Dermis microvascular lymphatic vessel endothelial cell (primary cell): ENCODE measurements at places on chromosomes 1 and 21. TPM values are rescaled to one million over a fixed set of nuclear protein-coding genes. Genes with fewer than 3 reads are reported as not detected.

DNA sequence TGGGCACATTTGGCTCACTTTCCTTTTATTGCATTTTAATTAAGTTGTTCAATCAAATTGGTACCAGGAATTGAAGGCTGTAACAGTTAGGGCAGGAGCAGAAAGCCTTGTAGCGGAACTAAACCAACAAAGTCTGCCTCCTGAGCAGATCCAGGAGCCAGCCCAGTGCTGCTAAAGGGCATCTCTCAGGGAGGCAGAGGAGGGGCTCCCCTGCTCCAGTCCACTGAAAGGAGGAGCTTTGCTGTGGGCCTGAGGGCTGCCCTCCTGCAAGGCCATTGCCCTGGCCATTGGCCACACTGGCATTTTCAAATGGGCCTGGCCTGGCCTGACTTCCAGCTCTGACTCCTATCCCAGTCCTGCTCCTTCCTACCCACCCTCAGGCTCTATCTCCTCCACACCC lies 3.7 kb upstream of the TRABD2B start:
- DNase-seq: no peak

DNA sequence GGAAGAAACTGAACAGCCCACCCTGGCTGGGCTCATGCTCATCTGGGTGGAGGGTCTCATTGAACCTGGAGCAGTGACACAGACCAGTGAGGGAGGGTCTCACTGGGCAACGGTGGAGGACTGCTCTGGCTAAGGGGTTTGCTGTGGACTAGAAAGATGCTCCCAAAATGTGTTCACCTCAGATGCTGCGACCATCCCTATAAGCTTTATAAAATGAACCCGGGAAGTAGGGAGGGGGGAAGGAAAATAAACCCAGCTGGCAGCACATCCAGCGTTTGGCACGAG lies 34.5 kb upstream of the LBR start:
- no peak for DNase-seq

DNA sequence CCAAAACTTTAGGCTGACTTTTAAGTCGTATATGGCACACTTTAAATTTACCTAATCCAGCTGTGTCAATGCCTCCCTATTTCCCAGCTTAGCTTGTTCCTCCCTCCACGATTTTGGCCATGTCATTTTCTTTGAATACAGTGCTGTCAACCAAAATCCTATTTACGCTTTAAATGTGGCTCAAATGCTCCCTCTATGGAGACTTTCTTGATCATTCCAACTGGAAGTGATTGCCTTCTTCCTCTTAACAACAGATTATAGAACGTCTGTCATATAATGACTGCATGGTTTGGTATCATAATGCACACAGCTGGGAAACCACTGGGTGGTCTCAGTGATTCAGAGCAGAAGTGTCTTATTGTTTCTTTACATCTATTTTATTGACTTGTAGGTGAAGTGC lies 18.9 kb upstream of the BATF3 start:
- DNase-seq: no peak

GRCh38 chr1:27672750-27673112 lies 739 bp upstream of the IFI6 start:
- no peak for DNase-seq

- DNase-seq: no peak
Measured at GRCh38 chr21:9008636-9009035, 1512.7 kb upstream of the TPTE start.

DNA sequence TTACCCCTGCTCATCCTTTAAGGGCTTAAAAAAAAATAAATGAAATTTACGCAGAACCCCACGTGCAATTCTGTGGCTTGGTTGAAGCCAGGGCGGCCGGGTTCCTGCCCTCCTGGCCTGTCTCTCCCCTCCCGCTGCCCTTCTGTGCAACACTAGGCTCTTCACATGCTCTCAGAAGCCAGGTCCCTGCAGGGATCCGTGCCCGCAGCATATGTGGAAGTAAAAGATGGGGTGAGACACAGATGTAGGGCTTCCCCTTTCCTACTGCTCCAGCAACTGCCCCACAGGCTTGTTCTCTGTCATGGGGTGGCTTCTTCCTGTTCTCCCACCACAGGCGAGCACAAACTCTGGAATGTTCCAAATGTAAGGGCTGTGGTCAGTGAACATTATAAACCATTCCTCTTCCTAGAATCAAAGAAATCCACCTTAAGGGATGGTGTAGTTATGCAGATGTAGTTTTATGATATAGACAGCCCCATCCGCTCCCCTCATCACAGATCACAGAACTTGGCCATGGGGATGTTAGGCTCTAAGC lies 535.4 kb downstream of the KIF26B start:
- no peak for DNase-seq

DNA sequence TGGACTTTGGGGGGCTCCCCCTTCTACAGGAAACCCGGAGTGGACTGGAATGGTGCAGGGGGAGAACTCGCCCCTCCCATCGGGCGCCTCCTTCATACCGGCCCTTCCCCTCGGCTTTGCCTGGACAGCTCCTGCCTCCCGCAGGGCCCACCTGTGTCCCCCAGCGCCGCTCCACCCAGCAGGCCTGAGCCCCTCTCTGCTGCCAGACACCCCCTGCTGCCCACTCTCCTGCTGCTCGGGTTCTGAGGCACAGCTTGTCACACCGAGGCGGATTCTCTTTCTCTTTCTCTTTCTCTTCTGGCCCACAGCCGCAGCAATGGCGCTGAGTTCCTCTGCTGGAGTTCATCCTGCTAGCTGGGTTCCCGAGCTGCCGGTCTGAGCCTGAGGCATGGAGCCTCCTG lies at the start of gene TNFRSF14:
Gene TNFRSF14, plus strand, starts transcription at position 95 of the 401 bp plus-strand sequence. Its CDS starts 294 bp downstream, at position 389.
- peak; percentile 55 for DNase-seq

- DNase-seq: no peak
Measured at GRCh38 chr1:80349218-80349617, 1342.7 kb upstream of the ADGRL4 start.

- DNase-seq: no peak
Measured at GRCh38 chr21:26810676-26811415, 34.4 kb downstream of the ADAMTS1 start.

GRCh38 chr21:46144464-46145070 lies 10.8 kb downstream of the FTCD start:
- no peak for DNase-seq

- no peak for DNase-seq
Measured at GRCh38 chr1:178973652-178974101, 52.0 kb upstream of the FAM20B start.

GRCh38 chr1:42955311-42956063 lies 3.2 kb downstream of the SLC2A1 start:
- DNase-seq: no peak

DNA sequence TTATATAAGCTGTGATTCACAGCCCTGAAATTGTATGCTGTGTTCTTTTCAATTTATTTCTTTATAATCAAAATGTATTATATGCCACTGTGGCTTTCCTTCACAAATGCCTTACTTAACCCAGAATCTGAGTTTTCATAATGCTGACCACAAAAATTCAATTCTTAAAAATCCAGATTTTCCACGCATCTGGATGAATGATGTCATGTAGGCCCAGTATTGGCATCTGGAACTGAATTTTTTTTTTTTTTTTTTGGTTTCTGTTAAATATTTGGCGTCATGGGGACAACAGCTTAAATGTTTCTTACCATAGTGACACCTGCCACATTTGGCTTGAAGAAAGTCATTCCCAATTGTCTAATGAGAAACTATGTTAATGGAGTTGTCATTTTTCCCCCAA lies 296.8 kb downstream of the TM2D1 start:
- no peak for DNase-seq

DNA sequence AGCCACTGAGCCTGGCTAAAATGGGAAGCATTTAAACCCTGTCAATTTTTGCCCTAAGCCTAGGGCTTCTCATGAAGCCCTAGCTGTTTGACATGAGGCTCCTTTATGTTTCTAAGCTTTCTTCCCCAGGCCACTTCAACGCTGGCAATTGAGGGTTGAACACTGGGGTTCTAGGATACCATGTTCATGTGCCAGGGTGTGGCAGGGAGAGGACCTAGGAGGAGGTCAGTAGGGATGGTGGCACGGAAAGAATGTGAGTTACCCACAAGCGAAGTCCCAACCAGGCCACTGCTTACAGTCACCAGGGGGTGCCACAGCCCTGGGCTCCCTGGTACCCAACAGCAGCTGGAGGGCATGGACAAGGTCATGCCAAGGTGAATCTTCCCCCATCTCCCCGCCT lies 90.8 kb upstream of the AJAP1 start:
- no peak for DNase-seq

DNA sequence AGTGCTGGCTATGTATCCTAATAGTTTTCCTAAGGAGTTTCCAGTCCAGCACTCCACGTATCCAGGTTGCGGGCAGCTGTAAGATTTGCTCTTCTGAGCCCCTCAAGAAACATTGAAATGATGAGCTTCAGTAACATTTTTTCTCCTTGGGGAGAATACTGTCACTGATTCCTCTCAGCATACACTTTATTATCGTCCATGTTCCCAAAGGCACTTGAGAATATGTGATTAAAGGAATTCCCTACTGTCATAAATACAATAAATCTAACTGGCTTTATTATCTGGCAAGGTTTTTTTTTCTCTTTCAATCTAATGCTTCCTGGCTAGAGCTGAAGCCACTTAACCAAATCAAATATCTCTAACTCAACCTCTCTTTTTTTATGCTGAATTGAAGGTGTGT lies 359.2 kb upstream of the PKN2 start:
- DNase-seq: no peak

DNA sequence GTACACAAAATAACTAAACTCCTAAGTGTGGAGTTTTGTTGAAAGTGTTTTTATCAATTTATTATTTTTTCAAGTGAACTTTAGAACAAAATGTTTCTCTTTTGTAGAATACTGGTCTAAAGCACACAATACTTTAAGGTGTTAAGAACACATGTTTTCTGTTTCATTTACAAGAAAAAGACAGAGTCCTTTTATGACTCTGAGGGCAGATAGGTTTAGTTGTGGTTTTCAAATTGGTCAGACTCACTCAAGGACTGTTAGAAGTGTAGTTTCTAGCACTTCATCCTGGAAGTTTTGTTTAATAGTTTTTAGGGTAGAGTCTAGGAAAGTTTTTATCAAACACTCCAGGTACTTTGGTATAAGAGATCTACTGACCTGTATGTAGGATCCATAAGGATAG lies 376.5 kb downstream of the LRRIQ3 start:
- no peak for DNase-seq

DNA sequence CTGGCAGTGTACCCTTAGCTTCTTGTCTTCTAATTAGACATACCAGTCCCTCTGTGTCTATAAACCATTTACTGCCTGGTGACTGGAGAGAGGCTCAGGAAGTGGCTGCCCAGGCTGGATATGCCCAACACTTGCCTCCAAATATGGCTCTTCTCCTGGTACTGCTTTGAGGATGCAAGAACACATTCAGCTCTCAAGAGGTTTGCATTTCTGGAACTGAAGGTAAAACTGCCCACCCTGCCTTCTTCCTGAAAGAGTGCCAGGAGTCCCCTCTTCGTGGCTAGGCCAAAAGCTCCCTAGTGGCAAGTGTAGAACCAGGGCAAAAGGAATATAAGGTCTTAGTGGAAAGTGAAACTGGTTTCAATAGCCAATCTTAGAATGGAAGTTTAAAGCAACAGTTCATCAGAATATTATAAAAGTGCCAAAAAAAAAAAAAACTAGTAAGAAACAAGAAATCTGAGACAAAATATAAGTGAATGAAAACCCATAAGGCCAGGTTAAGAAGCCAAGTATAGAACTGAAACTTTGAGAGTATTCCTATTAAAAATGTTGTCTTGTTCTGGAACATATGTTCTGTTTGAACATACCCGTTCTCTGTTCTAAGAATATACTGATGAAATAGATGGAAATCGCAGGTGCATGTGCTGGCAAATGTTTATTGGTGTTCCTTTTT lies 77.2 kb upstream of the CTTNBP2NL start:
- no peak for DNase-seq

GRCh38 chr1:31900790-31901189 lies 37.4 kb downstream of the PTP4A2 start:
- DNase-seq: no peak

Gene ETV3L
- under 0.01 TPM in 1 of 2 replicates, not detected in the other for total RNA-seq

Gene LCE2B
- total RNA-seq: not detected in 2 replicates

Gene GNL2
- 50.6 and 61.4 TPM in 2 replicates for total RNA-seq

Gene LCE6A
- total RNA-seq: not detected in 2 replicates

Gene FCRL5
- total RNA-seq: not detected in 2 replicates

Gene TSPAN2
- 1.3 and 5.9 TPM in 2 replicates for total RNA-seq

Gene C1orf87
- not detected in 2 replicates for total RNA-seq

Gene LPGAT1
- 35.6 and 37.9 TPM in 2 replicates for total RNA-seq

Gene SPAG17
- total RNA-seq: not detected in 2 replicates
